Activated T-cell treated with anti-CD3 and anti-CD28 coated beads, Interleukin-2, amount 50 U/mL, for 72 hours (primary cell): ENCODE measurements at places on chromosomes 5 and 9.

DNA sequence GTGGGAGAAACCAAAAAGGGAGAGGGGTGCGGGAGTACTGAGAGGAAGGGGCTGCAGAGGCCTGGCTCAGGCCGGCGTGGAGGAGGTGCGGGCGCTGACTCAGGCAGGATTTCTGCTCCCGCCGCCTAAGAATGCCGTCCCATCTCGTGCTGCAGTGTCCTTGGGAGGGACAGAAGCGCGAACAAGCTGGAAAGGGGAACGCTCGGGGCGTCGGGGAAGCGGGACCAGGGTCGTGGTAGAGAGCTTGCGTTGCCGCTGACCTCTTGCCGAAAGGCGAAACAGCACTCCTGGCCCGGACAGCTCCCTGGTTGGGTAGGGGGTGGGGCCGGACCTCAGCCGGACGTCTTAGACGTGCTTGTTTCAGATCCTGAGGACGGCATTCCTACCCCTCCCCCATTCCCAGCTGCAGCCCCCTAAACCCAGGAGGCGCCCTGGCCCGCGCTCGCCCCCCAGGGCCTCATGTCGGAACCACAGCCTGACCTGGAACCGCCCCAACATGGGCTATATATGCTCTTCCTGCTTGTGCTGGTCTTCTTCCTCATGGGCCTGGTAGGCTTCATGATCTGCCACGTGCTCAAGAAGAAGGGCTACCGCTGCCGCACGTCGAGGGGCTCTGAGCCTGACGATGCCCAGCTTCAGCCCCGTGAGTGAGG, 1.1 kb downstream of the RELL2 start:
- peaks cover 54% of the 10 kb centered on the region for H3K4me1 ChIP-seq
- peak overlapping the region; percentile 96 for H3K4me3 ChIP-seq
- peak; percentile 70 for DNase-seq
- H3K36me3 ChIP-seq: peaks cover 5% of the 10 kb centered on the region
- no peaks in the 10 kb centered on the region for H3K27me3 ChIP-seq
- H3K27ac ChIP-seq: peak overlapping the region; percentile 64

- no peaks in the 10 kb centered on the region for H3K36me3 ChIP-seq
- no peak overlapping the region for H3K4me3 ChIP-seq
- H3K4me1 ChIP-seq: no peaks in the 10 kb centered on the region
- no peak for DNase-seq
Measured at GRCh38 chr5:11443831-11444230, 460.4 kb downstream of the CTNND2 start.

DNA sequence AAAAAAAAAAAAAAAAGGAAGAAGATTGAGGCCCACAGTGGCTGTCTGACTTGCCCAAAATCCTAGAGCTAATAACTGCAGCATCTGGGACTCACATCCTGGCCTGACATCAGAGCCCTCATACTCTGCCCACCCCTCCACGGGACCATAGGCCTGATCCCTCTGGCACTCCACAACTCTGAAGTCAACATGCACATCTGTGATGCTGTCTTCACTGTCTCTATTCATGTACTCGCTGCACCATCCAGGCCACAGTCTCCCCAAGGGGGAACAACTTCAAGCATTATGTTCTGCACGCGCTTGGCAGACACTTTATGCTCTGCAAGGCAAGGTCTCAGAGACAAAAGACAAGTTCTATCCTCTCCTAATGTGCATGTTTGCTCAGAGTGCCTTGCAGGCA, 158.2 kb downstream of the SPOCK1 start:
- H3K4me1 ChIP-seq: no peaks in the 10 kb centered on the region
- H3K27ac ChIP-seq: no peak overlapping the region
- no peak overlapping the region for H3K4me3 ChIP-seq

DNA sequence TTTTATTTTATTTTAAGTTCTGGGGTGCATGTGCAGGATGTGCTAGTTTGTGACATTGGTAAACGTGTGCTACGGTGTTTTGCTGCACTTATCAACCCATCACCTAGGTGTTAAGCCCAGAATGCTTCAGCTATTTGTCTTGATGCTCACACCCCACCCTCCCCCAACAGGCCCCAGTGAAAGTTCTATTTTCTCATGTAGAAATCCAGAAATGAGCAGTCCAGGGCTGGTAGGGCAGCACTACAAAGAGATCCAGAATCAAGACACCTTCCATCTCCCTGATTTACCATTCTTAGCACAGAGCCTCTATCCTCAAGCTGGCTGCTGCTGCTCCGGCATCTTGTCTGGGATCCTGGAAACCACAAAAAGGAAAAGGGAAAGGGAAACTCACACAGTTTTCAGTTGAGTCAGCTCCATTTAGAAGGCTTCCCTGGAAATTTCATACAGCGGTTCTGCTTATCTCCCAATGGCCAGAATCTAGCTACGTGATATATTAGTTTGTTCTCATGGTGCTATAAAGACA, 85.4 kb upstream of the SMARCA2 start:
- no peak for DNase-seq
- no peaks in the 10 kb centered on the region for H3K36me3 ChIP-seq
- no peak overlapping the region for H3K27ac ChIP-seq
- no peak overlapping the region for H3K4me3 ChIP-seq

DNA sequence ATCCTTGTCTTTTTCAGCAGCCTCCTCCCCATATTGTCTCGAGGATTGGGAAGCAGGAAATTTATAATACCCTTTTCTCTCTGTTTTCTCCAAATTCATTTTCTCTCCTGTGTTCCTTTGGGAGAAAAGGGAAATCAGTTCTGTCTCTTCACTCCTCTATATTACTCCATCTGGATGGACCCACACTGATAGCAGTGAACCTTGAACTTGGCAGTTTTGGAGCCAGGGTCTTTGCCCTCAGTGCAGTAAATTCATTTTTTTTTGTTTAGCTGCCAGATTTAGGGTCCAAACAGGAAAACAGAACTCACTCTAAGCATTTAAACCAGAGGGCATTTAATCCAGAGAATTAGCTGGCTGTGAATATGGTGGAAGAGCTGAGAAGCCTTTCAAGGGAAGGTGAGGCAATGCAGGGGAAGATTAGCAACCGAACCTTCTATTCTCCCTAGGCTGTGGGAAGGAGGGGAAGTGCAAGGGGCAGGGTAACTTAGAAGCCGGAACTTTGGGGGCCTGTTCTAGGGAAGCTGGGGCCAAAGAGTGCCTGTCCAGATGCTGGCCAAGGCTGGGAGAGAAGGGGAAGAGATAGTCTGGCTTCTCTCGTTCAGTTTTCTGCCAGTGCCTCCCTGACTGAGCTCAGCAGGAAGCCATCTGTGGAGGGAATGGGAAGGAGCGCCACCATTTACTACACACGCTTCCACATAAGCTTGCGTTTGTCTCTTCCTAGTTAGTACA, 16.3 kb upstream of the NPR2 start:
- no peak overlapping the region for H3K27ac ChIP-seq
- H3K4me3 ChIP-seq: no peak overlapping the region
- H3K36me3 ChIP-seq: no peaks in the 10 kb centered on the region
- H3K27me3 ChIP-seq: no peaks in the 10 kb centered on the region
- H3K4me1 ChIP-seq: no peaks in the 10 kb centered on the region

GRCh38 chr9:29697011-29697410, 2123.7 kb upstream of the C9orf72 start:
- DNase-seq: no peak
- H3K36me3 ChIP-seq: peaks cover 3% of the 10 kb centered on the region
- no peaks in the 10 kb centered on the region for H3K27me3 ChIP-seq
- H3K4me3 ChIP-seq: no peak overlapping the region
- no peak overlapping the region for H3K27ac ChIP-seq

DNA sequence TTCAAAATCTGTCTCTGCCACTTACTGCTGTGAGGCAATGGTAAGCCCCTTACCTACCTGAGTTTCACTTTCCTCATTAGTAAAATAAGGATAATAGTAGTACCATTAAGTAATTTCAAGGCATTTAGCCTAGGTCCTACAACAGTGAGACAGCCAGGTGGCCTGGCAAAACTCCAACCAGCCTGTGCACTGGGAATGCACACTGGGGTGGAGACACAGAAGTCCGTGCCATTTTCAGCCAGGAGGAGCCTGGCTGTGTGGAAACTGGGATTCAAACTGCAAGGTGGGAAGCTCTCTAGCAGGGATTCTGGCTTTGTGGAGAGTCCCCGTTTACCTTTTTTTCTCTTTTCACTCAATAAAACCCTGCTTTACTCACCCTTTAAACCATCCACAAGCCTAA, 630.4 kb downstream of the PRELID2 start:
- no peaks in the 10 kb centered on the region for H3K36me3 ChIP-seq
- H3K27me3 ChIP-seq: no peaks in the 10 kb centered on the region
- no peaks in the 10 kb centered on the region for H3K4me1 ChIP-seq
- DNase-seq: no peak

DNA sequence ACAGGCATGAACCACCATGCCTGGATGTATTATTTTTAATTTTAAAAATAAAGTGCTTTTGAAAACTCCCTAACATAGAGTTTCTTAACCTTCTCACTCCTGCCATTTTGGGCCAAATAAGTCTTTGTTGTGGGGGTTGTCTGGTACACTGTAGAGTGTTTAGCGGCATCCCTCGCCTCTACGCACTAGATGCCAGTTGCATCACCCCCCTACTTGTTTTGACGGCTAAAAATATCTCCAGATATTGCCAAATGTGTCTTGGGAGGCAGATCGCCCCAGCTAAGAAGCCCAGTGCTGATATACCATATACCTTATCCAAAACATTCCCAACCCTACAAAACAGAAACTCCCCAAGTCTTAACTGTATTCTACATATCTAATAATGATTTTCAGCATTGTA, 54.6 kb downstream of the SCAI start:
- H3K27me3 ChIP-seq: no peaks in the 10 kb centered on the region
- peaks cover 17% of the 10 kb centered on the region for H3K4me1 ChIP-seq
- H3K4me3 ChIP-seq: no peak overlapping the region
- no peak for DNase-seq

DNA sequence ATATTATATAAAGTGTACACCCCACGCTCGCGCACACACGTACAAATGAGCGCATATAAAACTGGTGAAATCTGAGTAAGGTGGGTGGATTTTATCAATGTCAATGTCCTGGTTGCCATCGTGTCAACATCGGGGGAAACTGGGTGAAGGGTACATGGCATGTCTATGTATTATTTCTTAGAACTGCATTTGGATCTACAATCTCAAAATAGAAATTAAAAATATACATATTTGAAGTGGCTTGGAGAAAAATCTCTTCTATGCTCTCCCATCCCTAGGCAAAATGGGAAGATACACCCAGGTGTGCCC, 763 bp upstream of the WHRN start:
- H3K4me1 ChIP-seq: peaks cover 18% of the 10 kb centered on the region
- peak overlapping the region; percentile 97 for H3K4me3 ChIP-seq
- DNase-seq: no peak
- no peaks in the 10 kb centered on the region for H3K36me3 ChIP-seq
- peaks cover 38% of the 10 kb centered on the region for H3K27me3 ChIP-seq

DNA sequence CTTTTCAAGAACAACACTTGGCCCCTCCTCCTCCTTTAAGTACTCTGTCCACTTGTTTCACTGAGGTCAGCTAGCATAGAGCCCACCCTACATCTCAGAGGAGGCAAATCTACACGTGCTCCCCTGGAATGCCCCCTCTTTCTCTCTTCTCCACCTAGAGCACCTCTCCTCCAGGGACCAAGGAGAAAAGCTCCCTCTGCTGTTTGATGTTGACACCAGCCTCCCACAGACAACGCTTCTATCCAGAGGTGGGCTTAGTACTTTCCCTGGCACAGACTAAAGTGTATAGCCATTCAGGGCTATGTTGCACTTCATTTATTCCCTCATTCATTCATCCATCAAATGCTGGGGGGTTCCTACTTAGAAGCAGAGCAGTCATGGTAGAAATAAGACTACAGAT, 68.2 kb upstream of the TAF1L start:
- DNase-seq: no peak
- H3K4me1 ChIP-seq: no peaks in the 10 kb centered on the region
- H3K4me3 ChIP-seq: no peak overlapping the region
- H3K36me3 ChIP-seq: no peaks in the 10 kb centered on the region

- H3K4me3 ChIP-seq: no peak overlapping the region
- H3K4me1 ChIP-seq: no peaks in the 10 kb centered on the region
- H3K27me3 ChIP-seq: no peaks in the 10 kb centered on the region
- H3K36me3 ChIP-seq: no peaks in the 10 kb centered on the region
- no peak for DNase-seq
Measured at GRCh38 chr5:63053019-63053638, 474.5 kb downstream of the LRRC70 start.

GRCh38 chr5:163193886-163194285, 243.5 kb upstream of the CCNG1 start:
- no peak overlapping the region for H3K4me3 ChIP-seq
- H3K4me1 ChIP-seq: no peaks in the 10 kb centered on the region
- H3K27me3 ChIP-seq: no peaks in the 10 kb centered on the region
- no peaks in the 10 kb centered on the region for H3K36me3 ChIP-seq
- no peak overlapping the region for H3K27ac ChIP-seq

GRCh38 chr9:567747-568305, 273.7 kb upstream of the DMRT1 start:
- H3K27me3 ChIP-seq: no peaks in the 10 kb centered on the region
- H3K4me3 ChIP-seq: no peak overlapping the region
- no peaks in the 10 kb centered on the region for H3K36me3 ChIP-seq
- no peak for DNase-seq

DNA sequence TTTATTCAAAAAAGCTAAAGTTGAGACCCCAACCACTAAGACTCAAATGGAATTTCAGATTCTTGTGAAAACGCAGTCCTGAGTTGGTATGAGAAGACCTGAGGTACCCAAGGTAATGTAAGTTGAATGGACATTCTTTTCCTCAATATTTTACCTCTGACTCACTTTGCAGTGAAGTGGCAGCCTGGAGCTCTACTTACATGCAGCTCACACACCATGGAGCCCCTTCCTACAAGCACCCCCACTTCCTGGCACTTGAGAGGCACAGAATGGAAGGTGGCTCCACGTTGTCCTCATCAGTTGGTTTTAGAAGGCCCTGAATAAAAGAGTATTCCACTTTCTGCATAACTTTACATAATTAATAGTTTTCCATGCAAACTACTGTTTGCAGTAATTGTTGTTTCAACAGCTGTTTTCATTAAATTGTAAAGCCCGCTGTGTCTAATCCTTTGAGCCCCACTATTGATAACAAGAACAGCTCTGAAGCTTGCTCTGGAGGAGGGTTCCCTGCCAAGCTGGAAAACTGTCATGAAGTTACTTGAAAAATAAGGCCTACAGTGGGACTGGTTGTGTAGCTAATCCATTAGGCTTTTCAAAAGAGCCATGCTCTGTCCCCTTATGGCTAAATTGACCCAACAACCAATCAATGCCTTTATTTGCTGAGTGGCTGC, 102.2 kb upstream of the SPATA31D4 start:
- H3K4me3 ChIP-seq: no peak overlapping the region
- H3K36me3 ChIP-seq: peaks cover 1% of the 10 kb centered on the region
- H3K27me3 ChIP-seq: no peaks in the 10 kb centered on the region
- no peaks in the 10 kb centered on the region for H3K4me1 ChIP-seq

GRCh38 chr5:16066320-16066719, 113.3 kb downstream of the MARCHF11 start:
- no peaks in the 10 kb centered on the region for H3K4me1 ChIP-seq
- H3K27ac ChIP-seq: no peak overlapping the region
- no peak for DNase-seq
- no peaks in the 10 kb centered on the region for H3K36me3 ChIP-seq

DNA sequence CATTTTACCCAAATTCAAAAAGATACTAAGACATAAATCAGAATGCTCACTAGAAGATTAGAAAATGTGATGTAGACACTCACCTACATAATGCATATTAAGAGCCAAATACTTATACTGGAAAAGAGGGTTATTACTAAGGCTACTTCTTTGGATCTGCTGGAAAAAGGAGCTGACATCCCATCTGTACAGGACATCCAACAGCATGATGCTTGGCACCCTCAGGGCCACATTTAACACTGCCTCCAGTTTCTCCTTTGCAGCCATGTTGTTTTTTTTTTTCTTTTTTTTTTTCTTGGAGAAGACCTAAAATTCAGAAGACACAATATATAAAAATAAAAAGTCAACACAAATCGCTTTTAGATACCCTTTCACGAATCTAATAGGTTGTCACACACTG, 6.0 kb downstream of the RNF145 start:
- peak overlapping the region; percentile 63 for H3K4me3 ChIP-seq
- no peaks in the 10 kb centered on the region for H3K27me3 ChIP-seq
- DNase-seq: no peak
- peak overlapping the region; percentile 76 for H3K27ac ChIP-seq
- peaks cover 71% of the 10 kb centered on the region for H3K4me1 ChIP-seq
- peaks cover 43% of the 10 kb centered on the region for H3K36me3 ChIP-seq
